T-helper 17 cell (primary cell): ENCODE measurements at places on chromosomes 3 and 15.

DNA sequence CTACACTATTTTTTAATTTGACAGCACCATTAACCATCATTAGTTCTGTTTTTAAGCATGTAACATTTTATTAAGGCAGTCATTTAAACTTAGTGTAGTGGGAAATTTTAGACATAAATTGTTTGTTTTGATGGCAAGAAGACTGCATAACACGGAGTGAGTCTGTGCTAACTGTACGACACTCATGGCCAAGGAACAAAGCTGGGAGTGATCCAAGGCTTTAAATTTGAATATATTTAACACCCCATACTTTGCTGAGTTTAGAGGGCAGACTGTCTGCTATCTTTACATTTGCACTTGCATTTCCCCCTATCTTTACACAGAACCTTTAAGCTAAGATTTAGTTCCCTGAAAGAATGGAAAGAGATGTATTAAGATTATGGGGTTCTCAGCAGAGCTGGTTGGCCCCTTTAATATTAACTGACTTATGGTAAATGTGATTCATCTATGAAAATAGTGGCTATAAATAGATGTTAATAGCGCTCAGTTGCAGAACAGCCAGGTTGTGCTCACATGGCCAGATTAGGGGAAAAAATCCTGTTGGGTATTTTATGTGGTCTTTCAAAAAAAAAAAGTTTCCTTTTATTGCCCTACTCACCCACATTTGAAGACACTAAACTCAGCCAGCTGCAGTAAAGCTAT lies 120.7 kb downstream of the CMSS1 start:
- H3K27ac ChIP-seq = no peak overlapping the region
- H3K36me3 ChIP-seq = peaks cover 3% of the 10 kb centered on the region
- H3K27me3 ChIP-seq = no peaks in the 10 kb centered on the region
- no peak for DNase-seq
- no peak overlapping the region for H3K4me3 ChIP-seq

DNA sequence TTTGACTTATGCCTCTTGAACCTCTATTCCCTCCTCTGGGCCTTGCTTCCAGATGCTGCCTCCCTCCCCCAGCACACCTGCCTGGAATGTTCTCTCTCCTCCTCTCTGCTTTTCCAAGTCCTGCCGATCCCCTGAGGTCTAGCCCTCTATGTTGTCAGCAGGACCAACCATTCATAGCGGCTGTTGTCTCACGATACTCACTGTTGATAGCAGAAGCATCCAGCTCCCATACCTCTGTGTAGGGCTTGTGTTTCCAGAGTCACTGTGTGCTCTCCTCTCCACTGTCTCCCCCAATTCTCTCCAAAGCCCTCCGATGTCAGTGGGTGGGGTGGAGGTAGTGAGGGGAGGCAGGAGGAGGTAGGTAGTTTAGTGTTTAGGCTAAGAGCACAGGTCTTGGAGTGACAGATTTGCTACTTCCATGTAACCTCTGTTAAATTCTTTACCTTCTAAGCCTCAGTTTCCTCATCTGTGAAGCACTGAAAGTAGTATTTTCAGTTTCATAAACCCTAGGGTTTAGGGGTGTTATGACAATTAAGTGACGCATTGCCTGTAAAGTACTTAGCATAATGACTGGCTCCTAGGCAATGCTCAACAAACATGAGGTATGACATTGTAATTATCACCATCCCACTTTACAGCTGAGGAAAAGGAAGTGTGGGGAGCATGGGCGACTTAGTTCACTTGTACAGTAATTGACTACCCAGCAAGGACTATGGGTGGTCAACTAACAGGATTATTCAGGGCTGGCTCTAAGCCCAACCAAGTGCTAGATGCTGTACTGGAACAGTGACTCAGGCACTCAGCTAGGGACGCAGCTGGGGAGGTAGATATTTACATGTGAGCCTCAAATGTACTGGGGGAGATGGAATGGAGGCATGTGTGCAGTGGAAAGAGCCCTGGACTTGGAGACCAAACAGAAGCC lies 122.8 kb downstream of the CACNA1D start:
- peaks cover 3% of the 10 kb centered on the region for H3K4me1 ChIP-seq
- no peak overlapping the region for H3K27ac ChIP-seq
- no peak overlapping the region for H3K4me3 ChIP-seq
- H3K36me3 ChIP-seq = no peaks in the 10 kb centered on the region

DNA sequence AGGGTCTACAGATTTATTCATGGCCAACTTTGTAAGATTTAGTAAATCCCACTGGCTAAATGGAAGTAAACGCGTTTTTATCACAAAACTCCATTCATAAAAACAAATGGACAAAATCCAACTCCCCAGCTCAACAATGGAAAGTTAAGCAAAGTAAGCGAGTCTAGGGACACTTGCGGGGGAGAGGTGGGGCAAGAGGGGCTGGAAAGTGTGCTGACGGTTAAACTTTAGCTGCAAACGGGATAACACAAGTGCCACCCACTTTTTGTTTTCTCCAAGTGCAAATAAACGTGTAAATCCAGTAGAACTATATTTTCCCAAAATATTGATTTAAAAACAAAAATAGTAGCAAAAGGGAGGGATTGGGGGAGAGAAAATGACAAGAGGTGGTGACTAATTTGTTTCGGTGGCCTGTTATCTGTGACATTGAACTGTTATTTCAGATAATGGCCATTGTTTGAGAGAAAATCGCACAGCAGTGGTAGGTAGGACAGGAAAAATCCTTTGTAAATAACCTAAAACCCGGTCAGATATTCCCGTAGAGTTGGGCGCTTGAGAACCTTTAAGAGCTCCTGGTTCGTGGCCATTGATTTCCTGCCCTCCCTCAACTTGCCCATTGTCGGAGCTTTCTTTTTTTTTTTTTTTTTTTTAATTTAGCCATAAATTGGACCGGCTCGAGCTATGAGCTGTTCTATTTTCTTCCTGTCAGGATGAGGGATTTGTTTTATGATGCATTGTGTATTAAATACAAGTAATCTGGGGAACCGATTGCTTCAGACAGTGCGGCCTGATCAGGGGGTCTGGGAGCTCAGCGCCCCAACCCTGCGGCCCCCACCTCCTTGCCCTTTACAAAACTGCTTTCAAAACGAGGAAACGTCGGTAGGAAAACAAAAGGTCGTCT lies 514.8 kb downstream of the MECOM start:
- no peak overlapping the region for H3K27ac ChIP-seq
- no peaks in the 10 kb centered on the region for H3K36me3 ChIP-seq
- H3K4me3 ChIP-seq = no peak overlapping the region
- H3K27me3 ChIP-seq = peaks cover 61% of the 10 kb centered on the region
- peaks cover 19% of the 10 kb centered on the region for H3K4me1 ChIP-seq

DNA sequence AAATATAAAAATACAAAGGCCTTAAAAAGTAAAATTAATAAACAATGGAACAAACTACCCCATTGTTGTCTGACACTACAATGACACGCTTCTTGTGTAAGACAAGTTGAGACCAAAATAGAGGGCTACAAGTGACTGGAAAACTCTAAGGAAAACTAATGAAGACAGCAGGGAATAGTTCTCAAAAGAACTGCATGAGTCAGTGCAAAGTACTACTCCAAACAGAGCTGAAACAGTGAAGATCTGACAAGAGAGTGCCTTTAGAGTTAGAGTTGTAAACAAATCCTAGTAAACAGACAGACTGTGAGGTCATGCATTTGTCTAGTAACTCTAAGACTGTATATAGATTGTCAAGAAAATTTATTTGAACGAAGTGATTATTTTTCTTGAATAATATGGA lies 233.9 kb downstream of the BBX start:
- no peaks in the 10 kb centered on the region for H3K27me3 ChIP-seq
- peaks cover 8% of the 10 kb centered on the region for H3K36me3 ChIP-seq
- no peak overlapping the region for H3K4me3 ChIP-seq
- no peak overlapping the region for H3K27ac ChIP-seq
- DNase-seq = no peak

GRCh38 chr3:134074790-134075567 lies 45.3 kb upstream of the SLCO2A1 start:
- no peaks in the 10 kb centered on the region for H3K4me1 ChIP-seq
- DNase-seq = no peak
- no peak overlapping the region for H3K4me3 ChIP-seq
- H3K36me3 ChIP-seq = no peaks in the 10 kb centered on the region

DNA sequence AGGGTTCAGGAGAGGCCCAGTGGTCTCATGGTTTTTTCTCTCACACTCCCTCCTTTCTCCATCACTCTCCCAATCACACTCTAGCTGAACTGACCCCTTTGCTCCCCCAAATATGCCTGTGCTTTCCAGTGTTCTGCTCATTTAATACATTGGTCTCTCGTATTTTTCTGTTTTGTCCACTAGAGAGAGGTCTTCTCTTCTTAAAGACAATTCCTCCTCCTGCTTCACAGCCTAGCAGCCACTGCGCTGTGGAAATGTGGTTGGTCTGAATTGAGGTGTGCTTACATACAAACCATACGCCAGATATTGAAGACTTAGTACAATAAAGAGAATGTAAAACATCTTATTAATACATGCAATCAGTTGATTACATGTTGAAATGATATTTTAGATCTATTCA lies 60.6 kb upstream of the XCR1 start:
- H3K27me3 ChIP-seq = no peaks in the 10 kb centered on the region
- no peaks in the 10 kb centered on the region for H3K36me3 ChIP-seq
- H3K27ac ChIP-seq = peak overlapping the region; percentile 19
- H3K4me1 ChIP-seq = peaks cover 9% of the 10 kb centered on the region
- no peak for DNase-seq

DNA sequence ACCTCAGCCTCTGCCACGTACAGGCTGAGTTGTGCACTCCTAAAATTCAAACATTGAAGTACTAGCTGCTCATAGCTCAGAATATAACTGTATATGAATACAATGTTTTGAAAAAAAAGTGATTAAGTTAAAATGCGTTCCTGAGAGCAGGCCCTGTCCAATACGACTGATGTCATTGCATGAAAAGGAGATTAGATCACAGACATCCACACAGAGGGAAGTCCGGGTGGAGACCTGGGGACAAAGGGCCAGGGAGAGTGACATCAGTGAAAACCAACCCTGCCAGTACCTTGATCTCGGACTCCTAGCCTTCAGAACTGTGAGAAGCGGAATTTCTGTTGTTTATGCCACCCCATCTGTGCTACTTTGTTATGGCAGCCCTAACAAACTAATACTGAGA lies 311.4 kb upstream of the NR2F2 start:
- no peak for DNase-seq
- no peaks in the 10 kb centered on the region for H3K36me3 ChIP-seq
- no peak overlapping the region for H3K27ac ChIP-seq
- H3K27me3 ChIP-seq = no peaks in the 10 kb centered on the region
- no peaks in the 10 kb centered on the region for H3K4me1 ChIP-seq

- H3K4me1 ChIP-seq = no peaks in the 10 kb centered on the region
- no peak for DNase-seq
- no peaks in the 10 kb centered on the region for H3K27me3 ChIP-seq
- no peak overlapping the region for H3K27ac ChIP-seq
- H3K4me3 ChIP-seq = no peak overlapping the region
These were observed 21.8 kb upstream of the POU1F1 start for GRCh38 chr3:87298111-87298718.

DNA sequence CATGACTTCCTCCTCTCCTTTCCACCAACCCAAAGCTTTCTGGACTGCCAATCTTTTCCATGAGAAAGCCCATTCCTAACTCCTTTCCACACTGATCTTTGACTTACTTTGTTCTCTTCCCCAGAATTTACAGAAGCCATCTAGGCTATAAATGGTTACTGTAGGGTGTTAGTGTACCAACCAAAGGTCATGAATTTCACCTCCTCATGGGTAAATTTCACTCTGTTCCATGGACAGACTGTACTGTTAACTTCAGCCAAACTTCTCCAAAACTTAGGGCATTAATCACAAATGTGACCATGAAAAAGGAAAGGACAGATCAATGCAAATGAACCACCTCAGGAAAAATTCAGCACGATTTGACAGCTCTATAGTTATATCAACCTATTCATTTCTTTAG lies 54.9 kb downstream of the ATOSA start:
- H3K4me3 ChIP-seq = no peak overlapping the region
- H3K27ac ChIP-seq = peak overlapping the region; percentile 87
- H3K27me3 ChIP-seq = no peaks in the 10 kb centered on the region
- H3K36me3 ChIP-seq = peaks cover 16% of the 10 kb centered on the region
- peaks cover 20% of the 10 kb centered on the region for H3K4me1 ChIP-seq
- no peak for DNase-seq

GRCh38 chr3:46632792-46633191 lies 20.5 kb downstream of the FAM240A start:
- no peak overlapping the region for H3K4me3 ChIP-seq
- no peak for DNase-seq
- H3K36me3 ChIP-seq = no peaks in the 10 kb centered on the region

DNA sequence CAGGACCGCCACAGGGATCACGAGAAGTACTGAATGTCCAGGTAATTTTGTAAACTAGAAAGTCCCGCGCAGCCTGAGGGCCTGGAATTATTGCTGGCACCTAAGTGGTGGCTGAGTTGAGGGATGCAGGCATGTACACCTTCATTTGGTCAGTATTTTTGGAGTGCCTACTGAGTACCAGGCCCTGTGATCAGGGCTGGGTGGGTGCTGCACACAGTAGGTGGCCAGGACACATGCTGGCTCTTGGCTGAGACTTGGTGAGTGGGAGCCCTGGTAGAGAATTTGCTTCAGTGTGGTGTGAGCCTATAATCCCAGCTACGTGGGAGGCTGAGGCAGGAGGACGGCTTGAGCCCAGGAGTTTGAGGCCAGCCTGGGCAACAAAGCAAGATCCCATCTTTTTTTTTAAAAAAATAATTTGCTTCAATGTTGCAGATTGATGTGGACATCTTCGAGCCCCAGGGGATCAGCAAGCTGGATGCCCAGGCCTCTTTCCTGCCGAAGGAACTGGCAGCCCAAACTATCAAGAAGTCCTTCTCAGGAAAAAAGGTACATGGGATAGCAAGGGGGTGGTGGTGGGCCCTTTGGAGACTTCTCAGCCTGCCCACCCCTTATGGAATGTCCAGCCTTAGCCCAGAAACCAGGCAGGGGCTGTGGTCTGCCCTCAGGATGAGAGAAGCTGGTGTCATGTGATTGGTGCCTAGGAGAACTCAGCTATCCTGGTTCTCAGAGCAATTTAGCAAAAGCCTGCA lies 2.6 kb downstream of the ITIH1 start:
- no peak overlapping the region for H3K27ac ChIP-seq
- H3K4me3 ChIP-seq = no peak overlapping the region
- peaks cover 30% of the 10 kb centered on the region for H3K27me3 ChIP-seq
- no peak for DNase-seq

DNA sequence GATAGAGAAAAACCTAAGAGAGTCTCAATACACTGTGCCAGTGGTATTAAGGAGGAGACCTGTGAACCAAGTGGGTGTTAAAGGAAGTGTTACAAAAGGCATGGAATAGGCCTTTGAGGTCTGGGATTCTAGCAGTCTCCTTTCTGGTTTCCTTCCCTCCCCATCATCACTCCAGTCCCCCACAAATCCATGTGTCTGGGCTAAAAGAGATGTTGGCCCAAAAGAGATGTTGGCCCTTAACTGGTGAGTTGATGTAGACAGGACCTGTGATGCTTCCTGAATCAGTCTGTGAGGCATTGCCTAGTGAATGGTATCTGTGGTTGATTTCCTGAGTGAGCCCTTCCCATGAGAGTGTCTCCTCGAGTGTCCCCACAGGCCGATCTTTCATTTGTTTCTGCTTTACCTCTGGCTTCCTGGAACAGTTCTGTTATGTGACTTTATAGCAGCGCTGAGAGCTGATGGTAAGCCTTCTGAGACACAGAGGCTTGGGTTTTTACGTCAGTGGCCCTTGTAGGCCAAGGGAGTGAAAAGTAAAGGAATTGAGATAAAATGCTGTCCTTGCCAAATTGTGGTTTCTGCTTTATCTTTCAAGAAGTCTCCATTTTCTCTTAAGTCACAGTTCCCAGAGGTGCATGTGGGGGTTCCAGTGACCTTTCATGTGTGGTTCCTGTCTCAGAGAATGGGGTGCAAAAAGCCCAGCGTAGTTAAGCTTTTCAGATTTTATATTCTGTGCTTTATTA lies 87.8 kb downstream of the KLHL25 start:
- no peaks in the 10 kb centered on the region for H3K27me3 ChIP-seq
- H3K4me3 ChIP-seq = peak overlapping the region; percentile 92
- peak; percentile 38 for DNase-seq
- H3K27ac ChIP-seq = peak overlapping the region; percentile 100
- peaks cover 58% of the 10 kb centered on the region for H3K4me1 ChIP-seq
- H3K36me3 ChIP-seq = peaks cover 5% of the 10 kb centered on the region
